ENCODE measurements at places on chromosomes 13 and 19.

- no peak for DNase-seq
Observed at GRCh38 chr19:52679598-52679997, 41.4 kb upstream of the ZNF83 start.

DNA sequence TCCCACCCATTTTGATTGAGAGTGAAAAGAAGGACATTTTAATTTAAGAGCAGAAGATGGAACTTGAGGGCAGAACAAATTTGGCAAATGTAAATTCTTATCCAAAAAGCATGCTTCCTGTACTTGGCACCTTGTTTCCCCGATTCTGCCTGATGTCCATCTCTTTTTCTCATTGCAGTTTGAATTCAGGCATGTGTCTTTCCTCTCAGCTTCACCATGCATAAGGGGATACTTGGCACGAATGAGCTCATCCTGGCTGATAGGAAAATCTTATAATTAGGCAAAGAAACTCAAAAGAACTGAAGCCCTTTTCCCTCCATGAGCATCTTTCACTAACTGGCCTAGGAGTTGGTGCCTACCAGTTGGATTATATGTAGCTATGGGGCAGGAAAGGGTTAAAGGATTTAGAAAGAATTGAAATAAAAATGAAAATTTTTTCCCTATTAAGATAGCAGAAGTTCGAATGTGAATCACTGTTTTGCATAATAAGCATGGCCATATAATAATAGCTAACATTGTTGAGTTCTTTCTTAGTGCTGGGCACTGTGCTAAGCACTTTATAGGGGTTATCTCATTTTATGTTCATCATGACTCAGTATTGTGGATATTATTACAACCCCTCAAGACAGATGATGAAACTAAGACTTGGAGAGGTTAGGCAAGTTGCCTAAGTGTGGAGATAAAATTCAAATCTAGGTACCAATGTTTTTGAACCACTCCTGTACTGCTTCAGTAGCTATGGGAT lies 386.6 kb downstream of the KCNRG start:
- DNase-seq, result no peak

DNA sequence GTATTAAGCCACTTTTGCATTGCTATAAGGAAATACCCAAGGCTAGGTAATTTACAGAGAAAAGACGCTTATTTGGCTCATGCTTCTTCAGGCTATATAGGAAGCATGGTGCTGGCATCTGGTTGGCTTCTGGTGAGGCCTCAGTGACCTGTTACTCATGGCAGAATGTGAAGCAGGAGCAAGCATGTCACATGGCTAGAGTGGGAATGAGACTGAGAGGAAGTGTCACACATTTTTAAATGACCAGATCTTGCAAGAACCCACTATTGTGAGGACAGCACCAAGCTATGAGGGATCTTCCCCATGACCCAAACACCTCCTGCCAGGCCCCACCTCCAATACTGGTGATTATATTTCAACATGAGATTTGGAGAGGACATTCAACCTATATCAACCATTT lies 25.7 kb upstream of the IGFL4 start:
- no peak for DNase-seq

DNA sequence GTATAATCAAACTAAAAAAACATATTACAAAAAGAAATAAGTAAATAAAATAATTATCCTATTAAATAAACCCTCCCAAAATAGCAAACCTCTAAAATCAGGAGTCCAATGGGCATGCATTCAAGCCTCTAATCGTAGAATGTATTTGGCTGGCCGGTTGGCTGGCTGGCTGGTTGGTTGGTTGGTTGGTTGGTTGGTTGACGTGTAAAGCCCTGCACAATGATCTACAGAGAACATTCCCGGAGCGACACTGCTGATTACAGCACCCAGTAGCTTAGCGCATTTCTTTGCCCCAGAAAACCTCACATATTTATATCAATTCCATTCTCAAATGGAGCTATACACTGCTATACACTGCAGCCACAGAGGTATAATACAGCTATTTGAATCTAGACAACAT lies 65.6 kb downstream of the SACS start:
- DNase-seq, result no peak

DNA sequence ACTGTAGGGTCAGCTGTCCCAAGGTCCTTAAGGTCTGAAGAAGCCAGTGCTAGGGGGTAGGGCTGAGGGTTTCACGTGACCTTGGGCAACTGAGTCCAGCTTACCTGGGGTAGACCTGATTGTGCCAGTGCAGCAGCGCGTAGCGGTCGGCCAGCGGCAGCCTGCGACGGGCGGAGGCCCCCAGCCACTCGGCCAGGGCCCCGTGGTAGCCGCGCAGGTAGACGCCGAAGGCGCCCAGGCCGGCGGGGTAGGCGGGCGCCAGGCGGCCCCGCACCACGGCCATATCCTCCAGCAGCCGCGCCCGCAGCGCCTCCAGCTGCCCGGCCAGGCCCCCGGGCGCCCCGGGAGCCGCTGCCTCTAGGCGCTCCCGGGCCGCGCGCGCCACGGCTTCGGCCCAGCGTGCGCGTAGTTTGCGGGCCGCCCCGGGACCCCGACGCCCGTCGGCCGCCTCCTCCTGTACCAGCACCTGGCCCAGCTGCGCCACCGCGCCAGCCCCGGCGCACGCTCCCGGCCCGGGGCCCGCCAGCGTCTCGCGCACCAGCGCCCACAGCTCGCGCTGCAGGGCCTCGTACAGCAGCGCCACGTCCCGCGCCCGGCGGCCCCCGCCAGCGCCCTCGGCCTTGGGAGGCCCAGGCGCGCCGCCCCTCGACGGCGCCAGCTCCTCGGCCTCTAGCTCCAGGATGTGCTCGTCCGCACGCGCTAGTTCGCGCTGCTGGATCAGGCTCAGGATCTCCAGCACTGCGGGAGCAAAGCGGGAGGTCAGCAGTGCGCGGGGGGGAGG lies 10.9 kb downstream of the EXOC3L2 start:
- DNase-seq, result no peak

- DNase-seq, result peak; percentile 11
Observed at GRCh38 chr13:27481766-27482165, 31.4 kb upstream of the MTIF3 start.

DNA sequence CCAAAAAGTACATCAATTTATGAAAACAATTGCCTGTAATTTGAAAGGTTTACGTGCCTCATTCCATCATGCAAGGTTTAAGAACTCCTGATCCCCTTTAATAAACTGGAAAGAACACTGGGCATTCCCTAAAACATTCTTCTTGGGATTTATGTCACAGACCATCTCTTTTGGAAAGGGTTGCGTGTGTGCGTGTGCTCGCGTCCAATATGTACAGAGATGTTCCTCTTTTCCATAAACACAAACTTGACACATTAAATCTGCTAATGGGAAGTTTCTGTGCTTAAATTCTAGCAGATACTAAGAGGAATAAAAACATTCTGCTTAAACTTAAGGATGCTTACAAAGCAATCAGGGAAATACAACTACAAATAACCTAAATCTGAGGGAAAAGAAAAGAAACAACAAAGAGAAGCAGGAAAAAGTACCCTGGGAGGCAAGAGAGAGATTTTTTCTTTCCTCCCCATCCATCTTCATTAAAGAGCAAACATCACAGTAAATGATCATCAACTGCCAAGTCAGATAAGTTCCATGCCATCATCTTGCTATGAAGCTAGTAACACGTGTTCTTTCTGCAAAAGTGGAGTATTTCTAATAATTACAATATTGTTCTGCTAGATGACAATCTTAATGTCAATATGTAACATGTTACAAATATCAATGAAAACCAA lies 83.7 kb downstream of the STK24 start:
- DNase-seq, result no peak

DNA sequence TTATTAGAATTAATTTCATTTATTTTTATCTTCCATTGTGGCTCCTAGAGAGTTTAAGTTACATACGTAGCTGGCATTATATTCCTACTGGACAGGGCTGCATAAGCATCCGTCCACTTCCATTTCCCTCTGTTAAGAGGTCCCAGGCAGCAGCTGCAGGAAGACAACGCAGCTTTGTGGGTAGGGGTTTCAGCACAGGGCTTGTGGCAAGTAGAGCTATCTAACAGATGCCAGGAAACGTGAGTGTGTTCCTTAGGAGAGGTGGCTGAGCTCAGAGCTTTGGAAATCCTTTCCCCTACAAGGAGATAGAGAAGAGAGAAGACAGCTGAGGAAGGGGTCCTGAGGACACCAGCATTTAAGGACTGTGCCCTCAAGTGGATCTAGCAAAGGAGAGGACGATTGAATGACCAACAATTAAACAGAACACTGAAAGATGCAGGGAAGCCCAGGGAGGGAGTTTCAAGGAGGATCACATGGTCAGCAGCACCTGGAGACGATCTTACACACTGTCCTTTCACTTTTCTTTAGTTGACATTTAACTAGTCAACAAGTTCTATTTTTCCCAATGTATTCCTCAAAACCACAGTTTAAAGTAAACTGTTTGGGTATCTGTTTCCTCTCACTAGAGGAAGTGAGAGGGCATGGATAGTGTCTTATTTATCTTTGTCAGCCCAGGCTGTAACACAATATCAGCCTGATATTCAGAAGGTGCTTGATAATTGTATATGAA lies 2.3 kb upstream of the N4BP2L1 start:
- DNase-seq, result no peak

DNA sequence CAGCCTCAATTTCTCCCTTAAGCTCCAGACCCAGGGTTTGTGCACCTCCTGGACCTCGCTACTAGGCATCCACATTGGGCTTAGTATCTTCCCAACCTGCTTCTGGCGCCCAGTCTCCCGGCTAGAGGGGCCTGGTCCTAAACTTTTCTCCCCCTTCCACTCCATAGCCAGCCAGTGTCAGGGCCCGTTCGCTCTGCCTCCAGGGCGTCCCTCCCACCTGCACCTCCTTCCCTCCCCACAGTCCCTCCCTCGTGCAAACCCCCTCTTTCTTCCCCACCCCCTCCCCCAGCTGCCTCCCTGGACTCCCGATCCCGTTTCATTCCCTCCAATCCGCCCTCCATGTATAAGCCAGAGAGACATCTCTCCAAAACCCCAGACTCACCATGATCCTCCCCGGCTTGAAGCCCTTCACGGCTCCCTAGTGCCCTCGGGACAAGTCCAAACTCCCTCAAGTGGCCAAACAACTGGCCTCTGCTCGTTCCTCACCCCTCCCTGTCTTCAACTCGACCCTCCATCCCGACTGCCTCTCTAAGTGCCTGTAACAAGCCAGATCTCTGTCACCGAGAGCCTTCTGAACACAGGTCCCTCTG lies 997 bp upstream of the SAMD4B start:
- DNase-seq, result no peak

All from cerebellar nuclear complex (tissue), 1 donor.